ENCODE measurements at places on chromosomes 1 and 21. TPM values are rescaled to one million over a fixed set of nuclear protein-coding genes. Genes with fewer than 3 reads are reported as not detected.
A peak's percentile ranks its signal among the peaks of the same experiment; 100 is the strongest.

Gene NUDT4B
- 0.68 TPM for total RNA-seq

Gene VTCN1
- not detected for total RNA-seq

- peak; percentile 63 for DNase-seq
- H3K27me3 ChIP-seq, result no peaks in the 10 kb centered on the region
- peak overlapping the region; percentile 13 for H3K27ac ChIP-seq
- no peaks in the 10 kb centered on the region for H3K36me3 ChIP-seq
- H3K4me3 ChIP-seq, result peak overlapping the region; percentile 30
- H3K4me1 ChIP-seq, result peaks cover 12% of the 10 kb centered on the region
Observed at GRCh38 chr1:21607549-21608529, 61.3 kb downstream of the RAP1GAP start.

DNA sequence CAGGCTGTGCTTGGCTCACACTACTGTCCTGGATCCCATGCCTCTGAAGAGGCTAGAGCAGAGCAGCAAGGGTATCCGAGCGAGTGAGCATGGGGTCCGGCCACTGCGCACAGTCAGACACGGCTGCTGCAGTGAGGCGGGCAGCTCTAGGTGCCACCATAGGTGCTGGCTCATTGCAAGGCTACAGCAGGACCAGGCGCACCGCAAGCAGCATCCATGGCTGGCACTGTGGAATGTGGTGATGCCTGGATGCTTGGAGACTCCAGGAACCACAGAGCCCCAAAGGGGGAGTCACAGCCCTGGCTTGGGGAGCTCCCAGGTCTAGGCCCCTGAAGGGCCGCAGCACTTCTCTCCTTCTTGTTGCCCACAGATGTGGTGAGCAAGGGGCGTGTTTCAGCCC is 47.2 kb downstream of the ATP6V1G3 start:
- no peak overlapping the region for H3K4me3 ChIP-seq
- H3K4me1 ChIP-seq, result peaks cover 8% of the 10 kb centered on the region
- no peak for DNase-seq
- H3K27ac ChIP-seq, result no peak overlapping the region
- peaks cover 2% of the 10 kb centered on the region for H3K27me3 ChIP-seq

DNA sequence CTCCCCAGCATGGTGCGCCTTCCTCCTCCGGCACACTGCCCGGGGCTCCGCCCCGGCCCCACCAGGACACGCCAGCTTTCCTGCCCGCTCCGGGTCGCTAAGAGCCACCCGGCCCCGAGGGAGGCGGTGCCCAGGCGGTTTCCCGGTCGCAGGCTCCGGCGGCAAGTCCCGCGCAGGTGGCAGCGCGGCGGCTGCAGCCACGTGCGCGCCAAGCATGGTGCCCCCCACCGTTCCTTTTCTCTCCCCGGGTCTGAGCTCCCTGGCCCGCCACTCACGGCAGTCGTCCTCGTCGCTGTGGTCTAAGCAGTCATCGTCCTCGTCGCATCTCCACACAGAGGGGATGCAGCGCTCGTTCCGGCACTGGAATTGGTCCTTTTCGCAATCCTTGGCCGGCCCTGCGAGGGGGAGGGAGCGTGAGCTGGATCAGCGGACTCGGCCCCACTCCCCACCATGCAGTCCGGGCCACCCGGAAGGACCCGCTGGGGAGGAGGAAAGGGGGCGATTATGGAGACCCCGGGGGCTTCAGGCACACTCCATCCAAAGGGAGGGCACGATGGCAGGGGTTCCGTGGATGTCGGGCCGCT is 1.2 kb downstream of the LRP8 start:
- H3K36me3 ChIP-seq, result peaks cover 48% of the 10 kb centered on the region
- H3K27me3 ChIP-seq, result no peaks in the 10 kb centered on the region
- peaks cover 30% of the 10 kb centered on the region for H3K4me1 ChIP-seq
- peak overlapping the region; percentile 96 for H3K4me3 ChIP-seq
- no peak for DNase-seq
- peak overlapping the region; percentile 97 for H3K27ac ChIP-seq

Gene RAB42
- total RNA-seq, result 0.34 TPM

Gene DEPDC1
- total RNA-seq, result 19.9 TPM

Gene UBASH3A
- total RNA-seq, result 86.0 TPM

All from activated T-helper 2 cell treated with anti-CD3 and anti-CD28 coated beads, Interferon-gamma antibody, Interleukin-2, Interleukin-4, amounts not matched to agents 10 μg/mL and 5 μg/mL and 100 μg/mL, durations not matched to agents 14 hours and 24 hours and 36 hours (primary cell).